Activated CD4-positive, alpha-beta T cell treated with anti-CD3 and anti-CD28 coated beads for 24 hours (primary cell): ENCODE measurements at places on chromosomes 7 and 10.

DNA sequence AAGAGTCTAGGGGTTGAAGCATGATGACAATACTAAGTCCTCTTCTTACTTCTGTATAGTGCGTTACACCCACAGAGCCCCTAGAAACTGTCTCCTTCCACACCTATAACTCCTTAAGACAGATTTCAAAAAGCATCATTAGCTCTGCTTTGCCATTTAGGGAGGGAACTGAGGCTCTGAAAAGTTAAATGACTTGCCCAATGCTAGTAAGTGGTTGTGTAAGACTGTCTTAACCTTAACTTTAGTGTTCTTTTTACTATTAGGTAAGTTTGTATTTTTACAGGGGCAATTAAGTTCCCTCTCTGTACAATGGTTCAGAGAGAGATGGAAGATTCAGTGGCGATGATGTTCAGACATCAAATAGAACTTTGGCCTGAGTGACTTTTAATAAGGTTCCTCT, 72.7 kb upstream of the ASAH2 start:
- DNase-seq, result no peak

DNA sequence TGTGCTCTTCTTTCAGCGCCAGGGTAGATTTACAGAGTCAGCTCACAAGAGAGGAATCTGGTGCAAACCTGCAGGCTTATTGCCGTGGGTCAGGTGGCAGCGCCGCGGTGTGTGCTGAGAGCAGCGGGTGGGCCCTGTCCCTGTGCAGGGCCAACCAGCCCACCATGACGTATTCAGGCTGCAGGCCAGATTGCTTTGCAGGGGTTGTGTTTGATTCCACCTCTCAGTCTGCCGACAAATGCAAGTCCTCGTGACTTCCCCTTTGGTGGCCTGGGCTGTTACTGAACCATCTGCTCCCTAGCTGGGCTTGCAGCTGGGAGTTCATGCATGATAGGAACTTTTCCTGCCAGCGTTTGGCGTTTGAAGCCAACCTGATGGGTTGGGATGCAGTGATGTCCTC, 66.7 kb upstream of the LEP start:
- no peak for DNase-seq

- no peak for DNase-seq
Observed at GRCh38 chr7:123271856-123272255, 72.1 kb upstream of the SLC13A1 start.

- no peak for DNase-seq
Observed at GRCh38 chr10:119521443-119522204, 20.9 kb downstream of the RGS10 start.

- DNase-seq, result no peak
Observed at GRCh38 chr7:134318443-134318842, 1.7 kb upstream of the SLC35B4 start.

- no peak for DNase-seq
Observed at GRCh38 chr10:104339469-104340110, 1.3 kb upstream of the ITPRIP start.

- no peak for DNase-seq
Observed at GRCh38 chr7:28263622-28264271, 83.2 kb upstream of the JAZF1 start.

- DNase-seq, result no peak
Observed at GRCh38 chr7:148856891-148857290, 27.2 kb downstream of the EZH2 start.

DNA sequence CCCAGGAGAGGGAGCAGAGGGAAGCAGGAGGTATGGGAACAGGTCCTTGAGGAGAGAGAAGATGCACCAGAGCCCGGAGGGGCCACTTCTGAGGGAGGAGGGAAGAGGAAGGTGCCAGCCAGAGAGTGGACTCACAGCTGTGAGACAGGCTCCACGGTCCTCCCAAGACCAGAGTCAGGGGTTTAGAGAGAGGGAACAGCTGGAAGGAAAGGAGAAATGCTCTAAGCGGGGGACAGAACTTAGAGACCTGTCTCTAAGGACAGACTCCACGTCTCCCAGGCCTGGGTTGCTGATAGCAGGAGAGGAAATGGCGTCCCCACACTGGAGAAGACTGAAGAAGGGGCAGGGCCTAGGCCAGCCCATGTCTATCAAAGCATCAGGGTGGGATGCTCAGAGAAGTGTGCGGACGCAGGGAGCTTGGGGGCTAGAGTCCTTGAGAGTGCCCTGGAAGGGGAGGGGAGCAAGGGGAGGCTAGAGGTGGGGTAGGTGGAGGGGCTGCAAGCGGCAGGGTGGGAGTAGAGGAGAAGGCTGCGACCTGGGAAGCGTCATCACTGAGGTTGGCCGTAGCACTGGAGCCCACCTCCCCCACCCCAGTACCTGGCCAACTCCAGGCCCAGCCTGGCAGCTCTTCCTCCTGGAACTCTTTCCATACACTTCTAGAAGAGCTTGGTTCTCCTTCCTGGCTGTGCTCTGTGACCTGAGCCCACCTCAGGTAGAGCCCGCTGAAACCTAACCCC, 25.6 kb upstream of the GRID1 start:
- no peak for DNase-seq

DNA sequence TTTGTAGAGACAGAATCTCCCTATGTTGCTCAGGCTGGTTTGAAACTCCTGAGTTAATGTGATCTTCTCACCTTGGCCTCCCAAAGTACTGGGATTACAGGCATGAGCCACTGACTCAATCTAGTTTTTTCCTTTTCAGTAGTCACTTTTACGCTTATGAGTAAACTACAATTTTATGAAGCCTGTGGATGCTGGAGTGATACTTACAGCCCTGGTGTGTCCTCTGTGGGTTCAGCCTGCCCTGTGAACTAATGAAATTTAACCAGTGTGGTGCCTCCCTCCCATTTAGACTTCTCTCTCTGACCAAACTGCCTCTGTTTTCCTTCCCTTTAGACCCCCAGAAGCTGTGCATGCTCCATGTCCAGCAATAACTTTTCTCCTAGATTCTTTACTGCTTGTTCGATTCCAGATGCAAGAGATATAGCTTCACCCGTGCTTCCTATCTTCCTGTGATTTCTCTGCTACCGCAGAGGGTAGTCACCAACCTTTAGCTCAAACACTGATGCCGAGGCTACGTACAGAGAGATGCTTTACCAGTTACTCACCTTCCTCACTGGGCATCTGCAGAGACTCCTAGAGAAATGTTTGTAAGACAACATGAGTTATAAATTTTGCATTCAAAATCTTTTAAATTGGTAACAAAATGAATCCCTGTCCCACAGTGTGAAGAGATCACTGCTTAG, 90.8 kb downstream of the KIAA1217 start:
- DNase-seq, result no peak

- DNase-seq, result no peak
Observed at GRCh38 chr10:121732656-121733445, 134.6 kb upstream of the FGFR2 start.

DNA sequence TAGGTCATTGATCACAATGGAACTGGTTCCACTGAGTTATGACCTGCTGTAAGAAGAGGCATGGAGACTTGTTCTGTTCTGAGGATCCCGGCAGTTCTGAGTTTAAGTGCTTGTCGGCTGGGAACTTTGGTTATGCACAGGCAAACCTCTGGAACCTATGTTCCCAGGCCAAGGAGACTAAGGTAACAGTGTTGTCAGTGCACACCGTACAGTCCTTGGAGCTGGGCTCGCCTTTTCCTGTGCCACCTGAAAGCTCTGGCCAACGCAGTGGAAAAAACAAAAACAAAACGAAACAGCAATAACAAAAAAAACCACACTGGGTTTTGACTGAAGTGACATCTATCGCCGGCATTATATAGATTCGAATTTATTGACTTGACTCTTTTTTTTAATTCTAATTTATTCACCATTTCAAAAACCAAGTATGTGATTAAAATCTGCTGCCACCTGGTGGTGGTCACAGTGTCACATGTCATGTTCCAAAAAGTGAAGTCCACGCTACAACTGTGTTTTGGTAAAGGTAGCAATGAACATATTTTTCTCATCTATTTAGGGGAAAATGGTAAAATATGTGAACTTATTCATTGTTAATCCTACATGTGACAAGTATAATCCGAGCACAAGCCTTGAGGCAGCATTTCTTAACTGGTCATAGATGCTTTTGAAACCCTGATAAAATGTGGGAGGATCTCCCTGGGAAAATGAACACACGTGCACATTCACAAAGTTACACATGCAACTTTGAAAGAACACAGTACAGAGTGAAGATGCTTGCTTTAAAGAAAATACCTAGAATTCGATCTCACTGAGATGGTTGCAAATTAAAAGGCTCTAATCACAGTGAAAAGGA, 113.8 kb upstream of the PPP2R2D start:
- peak; percentile 21 for DNase-seq

DNA sequence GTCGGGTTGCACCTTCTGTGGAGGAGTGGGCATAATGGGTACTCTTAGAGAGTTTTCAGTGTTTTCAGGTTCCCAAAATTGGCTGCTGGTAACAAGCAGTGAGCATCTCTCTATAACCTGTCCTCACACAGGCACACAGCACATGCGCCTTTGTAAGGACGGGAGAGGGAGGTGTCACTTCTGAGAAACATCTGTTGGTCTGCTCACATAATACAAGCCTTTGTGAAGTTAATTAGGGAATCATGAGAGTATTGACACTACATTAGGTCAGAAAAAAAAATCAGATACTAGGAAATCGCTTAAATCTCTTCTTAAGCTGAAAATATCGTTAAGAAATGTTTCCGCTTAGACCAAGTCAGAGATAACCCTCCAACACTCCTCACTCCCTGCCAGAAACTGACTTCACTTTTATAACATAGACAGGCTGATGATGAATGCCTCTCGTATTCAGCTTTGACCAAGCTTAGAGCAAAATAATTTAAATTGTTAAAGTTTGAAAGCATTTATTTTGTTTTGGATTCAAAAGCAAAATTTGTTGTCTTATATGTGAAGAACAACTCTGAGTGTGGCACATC, 769.7 kb downstream of the TNS3 start:
- no peak for DNase-seq

GRCh38 chr10:32360241-32360640, 13.3 kb upstream of the EPC1 start:
- no peak for DNase-seq

DNA sequence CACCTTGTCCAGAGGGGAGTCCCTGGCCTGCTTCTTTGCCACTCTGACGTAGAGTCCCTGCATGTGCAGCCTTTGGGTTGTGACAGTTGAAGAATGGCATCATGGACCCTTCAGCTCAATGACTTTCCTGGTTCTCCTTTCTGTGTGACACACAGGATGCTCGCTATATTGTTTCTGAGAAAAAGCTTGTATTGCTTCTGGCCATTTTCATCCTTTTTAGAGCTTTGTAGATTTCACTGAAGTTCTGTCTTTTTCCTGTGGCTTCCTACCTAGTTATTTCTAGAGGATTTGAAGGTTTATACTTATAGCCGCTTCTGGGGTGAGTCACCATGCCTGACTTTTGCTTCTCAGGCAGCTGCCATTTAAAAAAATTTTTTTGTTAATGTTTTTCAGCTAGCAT, 27.0 kb downstream of the SND1 start:
- DNase-seq, result no peak

DNA sequence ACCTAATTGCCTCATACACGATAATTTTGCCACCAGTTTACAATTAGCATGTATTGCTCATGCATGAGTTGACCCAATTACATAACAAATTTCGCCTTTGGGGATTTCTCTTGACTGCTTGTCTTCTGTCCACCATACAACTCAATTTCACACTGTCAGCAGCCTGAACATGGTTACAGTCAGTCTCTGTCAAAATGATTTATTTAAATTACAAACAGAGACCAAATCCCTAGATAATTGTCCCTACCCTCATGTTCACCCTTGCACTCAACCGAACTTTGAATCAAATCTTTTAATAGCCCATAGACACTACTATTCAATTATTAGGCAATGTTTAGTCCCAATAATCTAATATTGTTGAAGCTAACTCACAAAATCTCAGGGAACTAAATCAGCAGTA, 59.7 kb upstream of the NEBL start:
- no peak for DNase-seq

DNA sequence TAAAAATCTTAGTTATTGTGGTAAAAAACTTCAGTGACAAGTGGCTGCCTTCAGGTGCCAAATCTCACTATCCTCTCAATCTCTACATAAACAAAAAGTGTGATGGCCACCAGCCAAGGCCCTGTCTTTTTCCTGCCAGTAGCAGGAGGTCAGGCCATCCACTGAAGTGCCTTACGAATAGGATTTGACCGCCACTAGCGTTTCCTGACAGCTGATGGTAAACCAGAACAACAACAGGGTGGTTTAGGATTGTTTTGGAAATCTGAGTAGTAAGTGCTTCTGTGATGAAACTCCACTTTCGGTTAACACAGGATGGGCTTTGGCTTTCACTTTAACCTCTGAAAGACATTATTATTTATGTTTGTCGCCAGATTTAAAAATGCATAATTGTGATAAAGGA, 55.7 kb upstream of the OGDHL start:
- DNase-seq, result no peak

DNA sequence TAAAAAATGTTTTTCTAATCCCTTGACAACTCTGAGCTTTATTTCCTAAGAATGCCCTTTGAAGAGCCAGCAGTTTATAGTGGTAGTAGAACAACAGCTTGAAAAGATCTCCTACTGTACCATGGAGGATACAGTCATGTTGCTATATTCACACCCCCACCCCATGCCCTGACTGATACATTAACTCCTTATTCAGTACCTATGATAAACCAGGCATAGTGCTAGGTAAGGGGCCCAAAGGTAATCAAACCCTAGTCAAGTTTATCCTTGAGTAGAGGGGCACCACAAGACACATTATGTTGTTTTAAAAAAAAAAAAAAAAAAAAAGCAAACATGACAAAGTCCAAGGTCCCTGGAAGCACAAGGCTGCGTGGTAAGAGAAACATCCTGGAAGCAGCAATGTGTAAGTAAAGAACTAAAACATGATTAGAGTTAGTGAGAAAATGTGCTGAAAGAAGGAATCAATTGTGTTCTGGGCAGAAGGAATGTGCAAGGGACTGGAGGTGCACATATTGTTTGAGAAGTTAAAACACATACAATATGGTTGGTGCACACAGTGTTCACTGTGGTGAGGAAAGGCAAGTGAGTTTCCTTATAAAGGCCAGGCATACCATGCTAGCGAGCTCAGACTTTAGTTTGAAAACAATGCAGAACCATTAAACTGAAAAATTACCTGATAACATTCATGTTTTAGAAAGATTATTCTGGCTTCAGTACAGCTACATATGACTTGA, 51.2 kb downstream of the PDE1C start:
- DNase-seq, result no peak

GRCh38 chr10:26448292-26448691, 10.2 kb downstream of the APBB1IP start:
- DNase-seq, result no peak

GRCh38 chr7:143362131-143363015, at the start of gene FAM131B:
Gene FAM131B, minus strand, starts transcription at chr7:143362713. Its CDS starts 110 bp downstream, at chr7:143362603.
- DNase-seq, result no peak
